ENCODE measurements at places on chromosomes 1 and 21.

GRCh38 chr1:154157520-154158306, 2.8 kb upstream of the NUP210L start:
- DNase-seq: peak; percentile 71

DNA sequence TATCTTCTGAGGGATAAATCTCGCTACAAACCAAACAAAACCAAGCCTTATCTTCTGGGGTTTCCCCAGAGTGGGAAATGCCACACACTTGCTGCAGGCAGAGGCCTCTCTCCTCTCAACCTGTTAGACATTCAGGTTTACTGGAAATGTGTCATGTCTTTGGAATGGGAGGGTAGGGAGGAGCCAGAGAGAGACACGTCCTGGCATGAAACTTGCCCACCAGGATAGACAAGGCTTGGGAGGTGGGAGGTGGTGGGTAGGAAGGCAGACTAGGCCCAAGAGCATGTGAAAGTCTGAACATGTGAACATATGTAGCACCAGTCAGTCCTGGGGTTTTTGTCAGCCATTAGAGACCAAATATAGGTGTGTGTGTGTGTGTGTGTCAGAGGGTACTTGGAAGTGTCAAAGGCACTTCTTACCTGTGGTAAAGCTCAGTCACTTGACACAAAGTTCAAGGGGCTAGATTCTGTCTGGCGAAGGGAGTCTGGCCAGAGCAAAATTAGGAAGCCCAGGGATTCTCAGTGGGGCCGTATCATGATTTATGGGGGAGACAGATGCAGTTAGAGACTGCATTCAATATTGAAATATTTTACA, 32.4 kb upstream of the PIGC start:
- DNase-seq: no peak

DNA sequence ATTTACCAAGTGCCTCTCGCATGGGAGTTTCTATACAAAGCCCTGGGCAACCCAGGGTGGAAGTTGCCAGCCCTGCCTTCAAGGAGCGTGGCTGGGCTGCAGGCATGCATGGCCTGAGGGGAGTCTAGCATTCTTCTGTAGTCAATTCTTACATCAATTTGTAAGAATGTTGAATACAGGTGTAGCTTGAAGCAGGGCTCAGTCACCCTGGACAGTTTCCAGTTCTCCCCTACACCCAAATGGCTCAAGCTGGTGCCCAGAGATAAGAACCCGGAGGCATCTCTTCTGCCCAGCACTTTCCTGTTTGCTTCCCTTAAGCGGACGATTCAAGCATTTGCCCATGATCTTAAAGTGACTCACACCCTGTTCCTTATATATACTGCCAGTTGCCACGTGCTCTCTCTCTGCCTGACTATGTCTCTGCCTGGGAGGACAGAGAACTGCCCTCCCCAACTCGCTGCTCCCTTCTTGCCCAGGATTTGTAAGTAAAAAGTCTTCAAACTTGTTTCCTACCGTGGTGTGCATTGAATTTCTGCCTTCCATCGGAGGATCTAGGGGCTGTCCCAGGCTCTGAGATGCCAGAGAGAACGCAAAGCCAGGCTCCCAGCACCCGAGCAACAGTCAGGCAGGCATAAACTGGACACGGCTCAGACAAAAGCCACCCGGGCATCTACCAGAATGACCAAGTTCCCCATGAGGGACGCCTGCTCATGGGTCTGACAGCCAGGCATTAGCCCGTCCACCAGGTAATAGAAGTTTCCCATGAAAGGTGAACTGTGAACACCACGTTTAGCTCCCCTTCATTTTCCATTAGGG, 50.9 kb upstream of the AJAP1 start:
- no peak for DNase-seq

DNA sequence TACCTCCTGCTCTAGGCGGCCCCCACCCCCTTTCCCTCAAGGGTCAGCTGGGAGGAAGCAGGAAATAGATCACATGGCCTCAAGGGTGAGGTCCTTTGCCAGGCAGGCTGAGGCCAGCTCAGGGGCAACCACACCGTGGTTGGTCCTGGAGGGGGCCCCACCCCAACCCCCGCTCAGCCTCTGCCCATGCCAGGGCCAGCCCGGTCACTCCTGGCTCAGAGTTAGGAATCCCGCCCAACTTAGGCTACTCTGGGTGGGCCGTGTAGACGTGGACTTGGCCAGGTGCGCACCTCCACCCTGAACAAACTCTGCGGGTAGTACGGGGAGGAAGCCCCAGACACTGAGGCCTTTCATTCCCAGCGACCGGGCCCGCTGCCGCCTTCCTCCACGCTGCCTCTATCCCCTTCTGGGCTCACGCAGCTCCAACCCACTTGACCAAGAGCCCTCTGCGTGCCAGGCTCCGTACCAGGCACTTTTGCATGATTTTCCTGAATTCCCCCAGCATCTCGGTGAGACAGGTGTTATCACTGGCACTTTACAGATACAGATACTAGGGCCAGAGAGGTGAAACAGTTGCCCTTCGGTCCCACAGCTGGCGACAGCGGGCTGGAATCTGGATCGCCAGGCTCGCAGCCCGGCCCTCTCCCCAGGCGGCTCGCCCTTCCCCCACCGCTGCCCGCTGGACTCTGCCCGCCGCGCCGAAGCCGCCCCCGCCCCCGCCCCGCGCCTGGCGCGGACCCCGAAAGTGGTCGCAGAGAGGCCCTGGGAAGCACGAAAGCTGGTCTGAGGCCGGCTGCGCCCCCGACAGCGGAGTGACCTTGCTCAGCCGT, 769 bp downstream of the GALE start:
- peak; percentile 57 for DNase-seq

DNA sequence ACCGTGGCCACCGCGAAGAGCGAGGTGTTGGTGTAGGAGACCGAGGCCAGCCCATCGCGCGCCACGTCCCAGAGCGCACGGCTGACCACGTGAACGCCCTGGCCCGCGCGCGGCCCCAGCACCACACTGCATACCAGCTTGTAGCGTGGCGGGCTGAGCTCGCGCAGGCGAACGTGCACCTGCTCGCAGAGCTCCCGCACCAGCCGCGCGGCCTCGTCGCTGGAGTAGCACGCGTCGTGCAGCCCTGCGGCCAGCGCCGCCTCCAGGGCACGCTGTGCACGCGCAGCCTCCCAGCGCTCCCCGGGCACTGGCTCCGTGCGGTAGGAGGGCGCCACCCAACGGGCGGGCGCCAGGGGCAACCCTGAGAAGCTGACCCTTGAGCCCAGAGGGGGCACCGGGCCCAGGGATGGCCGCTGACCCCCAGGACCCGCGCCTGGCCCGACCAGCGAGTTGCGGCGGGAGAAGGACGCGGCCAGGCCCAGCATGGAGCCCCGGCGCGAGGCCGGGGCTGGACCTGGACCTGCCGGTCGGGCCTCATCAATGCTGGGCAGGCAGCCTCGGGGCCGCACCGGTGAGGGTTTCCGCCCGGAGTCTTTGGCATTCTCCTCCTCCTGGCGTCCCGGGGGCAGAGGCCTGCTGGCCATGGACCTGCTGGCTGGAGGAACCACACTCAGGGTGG, 987 bp downstream of the DYNLT4 start:
- no peak for DNase-seq

GRCh38 chr1:182442333-182442732, 7.6 kb upstream of the RGSL1 start:
- DNase-seq: no peak

DNA sequence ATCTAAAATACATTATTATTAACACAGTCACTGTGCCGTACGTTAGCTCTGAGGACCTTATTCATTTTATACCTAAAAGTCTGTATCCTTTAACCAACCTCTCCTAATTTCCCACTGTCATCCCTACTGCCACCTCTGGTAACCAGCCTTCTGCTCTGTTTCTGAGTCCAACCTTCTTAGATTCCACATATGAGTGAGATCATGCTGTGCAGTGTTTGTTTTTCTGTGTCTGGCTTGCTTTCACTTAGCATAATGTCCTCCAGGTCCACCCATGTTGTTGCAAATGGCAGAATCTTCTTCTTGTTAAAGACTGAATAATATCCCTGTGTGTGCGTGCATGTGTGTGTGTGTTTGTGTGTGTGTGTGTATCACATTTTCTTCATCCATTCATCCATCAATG, 64.2 kb downstream of the ETS2 start:
- DNase-seq: no peak

DNA sequence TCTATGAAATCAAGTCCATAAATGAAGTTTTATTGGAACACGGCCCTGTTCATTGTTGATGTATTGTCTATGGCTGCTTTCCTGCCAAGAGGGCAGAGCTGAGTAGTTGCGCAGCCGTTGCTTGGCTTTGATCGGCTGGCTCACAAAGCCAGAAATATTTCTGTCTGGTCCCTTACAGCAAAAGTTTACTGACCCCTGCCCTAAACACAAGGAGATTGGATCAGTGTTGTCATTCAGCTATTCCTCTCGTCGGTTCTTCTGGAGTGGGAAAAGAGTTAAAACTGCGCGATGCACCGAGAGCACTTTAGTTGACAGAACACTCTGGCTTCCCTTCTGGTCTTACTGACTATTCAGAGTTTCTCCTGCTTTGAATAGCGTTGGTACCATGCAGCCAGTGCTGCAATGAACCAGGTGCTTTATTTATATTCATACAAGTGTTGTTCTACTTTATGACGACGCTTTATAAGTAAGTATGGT, 868 bp downstream of the ZBTB40 start:
- no peak for DNase-seq

GRCh38 chr1:170696591-170697290, 32.8 kb downstream of the PRRX1 start:
- DNase-seq: no peak

DNA sequence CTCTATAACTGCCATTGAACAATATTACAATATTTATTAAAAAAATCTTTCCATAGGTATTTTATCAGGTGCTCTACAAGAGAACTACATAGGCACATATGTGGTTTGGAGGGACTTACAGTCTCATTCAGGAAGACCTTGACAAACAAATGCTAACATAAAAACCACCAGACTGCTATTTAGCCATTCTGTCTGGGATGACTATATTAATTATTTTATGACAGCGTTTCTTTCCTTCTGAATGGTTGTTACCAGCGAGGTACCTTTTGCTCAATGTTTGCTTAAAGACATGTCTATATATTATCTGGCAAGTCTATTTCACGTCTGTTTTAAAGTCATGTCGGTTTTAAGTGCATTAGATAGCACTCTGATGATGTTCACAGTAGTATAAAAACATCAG, 69.7 kb downstream of the RUNX1 start:
- DNase-seq: no peak

- no peak for DNase-seq
Observed at GRCh38 chr1:52268372-52268771, 97.6 kb downstream of the CC2D1B start.

GRCh38 chr1:78712467-78713051, 62.9 kb downstream of the IFI44 start:
- DNase-seq: no peak

All from activated CD4-positive, alpha-beta T cell treated with anti-CD3 and anti-CD28 coated beads, Interleukin-2, amount 50 U/mL, for 48 hours (primary cell).